ENCODE measurements at places on chromosomes 2 and 18.

DNA sequence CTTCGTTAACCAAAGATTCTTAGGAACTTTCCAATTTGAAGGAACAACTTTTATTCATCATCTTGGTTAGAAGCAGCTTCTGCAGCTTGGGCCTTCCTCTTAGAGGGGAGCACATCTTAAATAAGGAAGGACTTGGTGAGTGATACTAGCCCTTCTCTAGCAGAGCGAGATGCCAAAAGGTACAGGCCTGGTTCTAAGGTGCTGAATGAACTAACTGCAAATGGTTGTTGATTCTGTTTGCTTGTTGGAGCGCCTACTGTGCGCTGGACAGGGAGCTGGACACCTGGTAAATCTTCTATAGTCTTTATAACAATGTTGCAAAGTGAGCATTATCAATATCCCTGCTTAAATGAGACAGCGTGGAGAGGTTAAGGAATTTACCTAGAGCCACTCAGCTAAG is 127.1 kb downstream of the MYCN start:
- DNase-seq = no peak

DNA sequence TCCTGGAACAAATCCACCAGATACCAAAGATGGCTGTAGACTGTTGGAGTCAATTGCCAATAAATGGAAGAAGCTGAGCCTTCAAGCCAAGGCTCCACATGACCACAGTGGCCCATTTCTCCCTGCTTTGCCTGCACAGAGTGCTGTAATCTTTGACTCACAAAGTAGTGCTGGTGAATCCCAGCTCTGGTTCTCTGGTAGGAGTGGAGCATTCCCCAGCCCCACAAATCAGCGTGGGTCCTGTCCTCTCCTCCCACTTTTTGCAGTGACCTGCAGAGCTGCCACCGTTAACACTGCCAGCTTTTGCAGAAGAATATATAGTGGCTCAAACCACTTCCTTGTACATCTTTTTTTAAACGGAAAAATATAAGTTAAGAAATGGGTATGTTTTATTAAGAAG is 93.9 kb downstream of the MGAT5 start:
- DNase-seq = no peak

- DNase-seq = peak; percentile 78
Measured at GRCh38 chr2:95076705-95077529, 44.7 kb downstream of the MRPS5 start.

- DNase-seq = no peak
Measured at GRCh38 chr18:63346031-63346430, 21.0 kb downstream of the KDSR start.

GRCh38 chr2:227826019-227826521 is 12.4 kb downstream of the CCL20 start:
- DNase-seq = peak; percentile 6

DNA sequence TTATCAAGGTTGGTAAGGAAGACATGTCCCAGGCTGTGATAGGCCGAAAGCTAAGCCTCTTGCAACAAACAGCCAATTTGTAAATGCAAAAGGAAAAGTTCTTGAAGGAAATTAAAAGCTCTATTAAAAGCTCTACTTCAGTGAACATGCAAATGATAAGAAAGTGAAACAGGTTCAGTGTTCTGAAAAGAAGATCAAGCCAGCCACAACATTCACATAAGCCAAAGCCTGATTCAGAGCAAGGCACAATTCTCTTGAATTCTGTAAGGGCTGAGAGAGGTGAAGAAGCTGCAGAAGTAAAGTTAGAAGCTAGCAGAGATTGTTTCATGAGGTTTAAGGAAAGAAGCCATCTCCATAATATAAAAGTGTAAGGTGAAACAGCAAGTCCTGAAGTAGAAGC is 1259.5 kb upstream of the PIK3C3 start:
- no peak for DNase-seq

GRCh38 chr2:70785137-70785911 is 5.1 kb downstream of the FIGLA start:
- DNase-seq = peak; percentile 12

DNA sequence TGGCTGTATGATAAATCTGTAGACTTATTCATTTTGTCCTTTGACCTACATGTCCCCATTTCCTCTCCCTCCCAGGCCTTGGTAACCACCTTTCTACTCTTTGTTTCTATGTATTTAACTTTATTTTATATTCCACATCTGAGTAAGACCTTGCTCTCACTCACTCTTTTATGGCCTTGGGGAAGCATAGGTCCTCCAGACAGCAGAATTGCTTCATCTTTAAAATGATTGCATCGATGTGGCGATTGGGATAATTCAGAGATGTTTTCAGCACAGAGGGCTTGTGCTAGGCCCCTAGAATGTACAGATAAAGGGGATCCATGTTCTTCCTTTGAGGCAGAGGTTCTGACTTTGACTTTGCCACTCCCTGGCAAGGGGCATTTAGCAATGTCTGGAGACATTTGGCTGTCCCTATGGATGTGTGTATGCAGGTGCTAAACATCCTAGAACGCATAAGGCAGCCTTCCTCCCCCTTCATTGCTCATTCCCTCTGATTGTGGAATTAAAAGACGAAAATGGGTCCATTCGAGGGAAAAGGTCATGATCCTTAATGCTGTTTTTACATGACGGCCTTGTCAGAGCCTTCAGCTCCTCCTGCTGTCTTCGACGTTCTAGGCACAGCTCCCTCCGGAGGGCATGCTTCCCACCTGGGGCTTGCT is 1.2 kb upstream of the GPR39 start:
- DNase-seq = no peak

GRCh38 chr2:236687296-236687965 is 117.8 kb downstream of the ACKR3 start:
- peak; percentile 15 for DNase-seq

GRCh38 chr2:101679801-101680487 is 17.6 kb upstream of the MAP4K4 start:
- DNase-seq = no peak

GRCh38 chr2:215404348-215405012 is 31.4 kb downstream of the FN1 start:
- no peak for DNase-seq
